ENCODE measurements at places on chromosomes 12 and 14.

GRCh38 chr12:125210104-125210755, 145.0 kb downstream of the AACS start:
- DNase-seq: no peak

DNA sequence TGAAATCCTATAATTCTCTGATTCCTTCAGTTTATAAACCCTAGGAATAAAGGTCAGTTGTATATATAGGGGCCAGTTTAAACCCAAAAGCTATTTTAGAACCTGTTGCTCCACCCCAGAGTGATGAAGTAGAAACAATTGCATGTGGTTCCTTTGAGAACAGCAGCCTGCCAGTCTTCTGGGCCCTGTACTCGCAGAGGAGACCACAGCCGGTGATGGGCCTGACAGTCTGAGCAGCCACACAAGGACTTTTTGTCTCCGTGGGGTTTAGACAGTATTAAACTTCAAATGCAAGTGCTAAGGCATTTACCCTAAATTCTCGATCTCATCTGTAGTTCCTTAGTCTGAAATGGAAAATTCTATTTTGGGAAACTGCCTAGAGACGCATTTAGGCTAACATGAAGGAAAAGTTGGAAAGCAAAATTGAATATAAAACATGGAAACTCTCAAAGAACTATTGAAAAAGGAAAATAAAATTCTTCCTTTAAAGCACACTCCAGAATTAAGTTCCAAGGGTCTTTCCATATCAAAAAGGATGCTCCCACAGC, 80.6 kb downstream of the PRICKLE1 start:
- DNase-seq: no peak

DNA sequence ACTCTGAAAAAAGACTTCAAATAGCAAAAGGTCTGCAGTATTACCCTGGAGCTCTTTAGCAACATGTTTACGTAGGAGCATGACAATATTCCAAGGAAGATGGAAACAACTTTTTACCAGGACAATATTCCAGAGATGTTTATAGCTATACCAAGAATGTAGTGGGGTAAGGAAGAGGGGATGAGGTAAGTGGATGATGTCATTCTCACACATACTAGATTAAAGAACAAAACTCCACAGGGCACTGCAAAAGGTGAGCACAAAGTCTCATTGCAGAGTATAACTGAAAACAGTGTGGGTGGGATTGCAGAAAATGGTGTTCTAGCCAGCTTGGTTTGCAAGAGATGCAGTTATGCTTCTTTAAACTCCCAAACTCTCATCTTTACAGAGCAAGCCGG, 8.4 kb downstream of the CMTM5 start:
- no peak for DNase-seq

DNA sequence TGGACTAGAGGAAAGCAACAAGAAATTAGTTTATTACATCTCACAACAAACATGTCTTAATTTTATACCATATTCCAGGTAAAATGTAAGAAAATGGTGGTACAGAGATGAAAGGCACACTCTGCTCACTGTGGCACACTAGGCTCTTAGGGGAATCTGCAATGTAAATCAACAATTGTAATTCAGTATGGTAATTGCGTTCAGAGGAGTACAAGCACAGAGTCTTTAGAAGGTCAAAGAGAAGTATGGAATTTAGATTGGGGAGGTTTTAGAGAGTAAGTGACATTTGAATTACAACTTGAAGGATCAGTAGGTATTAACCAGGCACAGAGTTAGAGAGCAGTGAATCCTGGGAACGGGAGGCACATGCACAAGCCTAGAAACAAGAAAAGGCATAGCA, 694.0 kb upstream of the USP15 start:
- no peak for DNase-seq

- no peak for DNase-seq
Measured at GRCh38 chr12:41930866-41931437, 213.7 kb downstream of the GXYLT1 start.

GRCh38 chr12:27548301-27549199, 24.5 kb downstream of the PPFIBP1 start:
- DNase-seq: no peak

- no peak for DNase-seq
Measured at GRCh38 chr14:44701563-44702263, 194.6 kb upstream of the FSCB start.

DNA sequence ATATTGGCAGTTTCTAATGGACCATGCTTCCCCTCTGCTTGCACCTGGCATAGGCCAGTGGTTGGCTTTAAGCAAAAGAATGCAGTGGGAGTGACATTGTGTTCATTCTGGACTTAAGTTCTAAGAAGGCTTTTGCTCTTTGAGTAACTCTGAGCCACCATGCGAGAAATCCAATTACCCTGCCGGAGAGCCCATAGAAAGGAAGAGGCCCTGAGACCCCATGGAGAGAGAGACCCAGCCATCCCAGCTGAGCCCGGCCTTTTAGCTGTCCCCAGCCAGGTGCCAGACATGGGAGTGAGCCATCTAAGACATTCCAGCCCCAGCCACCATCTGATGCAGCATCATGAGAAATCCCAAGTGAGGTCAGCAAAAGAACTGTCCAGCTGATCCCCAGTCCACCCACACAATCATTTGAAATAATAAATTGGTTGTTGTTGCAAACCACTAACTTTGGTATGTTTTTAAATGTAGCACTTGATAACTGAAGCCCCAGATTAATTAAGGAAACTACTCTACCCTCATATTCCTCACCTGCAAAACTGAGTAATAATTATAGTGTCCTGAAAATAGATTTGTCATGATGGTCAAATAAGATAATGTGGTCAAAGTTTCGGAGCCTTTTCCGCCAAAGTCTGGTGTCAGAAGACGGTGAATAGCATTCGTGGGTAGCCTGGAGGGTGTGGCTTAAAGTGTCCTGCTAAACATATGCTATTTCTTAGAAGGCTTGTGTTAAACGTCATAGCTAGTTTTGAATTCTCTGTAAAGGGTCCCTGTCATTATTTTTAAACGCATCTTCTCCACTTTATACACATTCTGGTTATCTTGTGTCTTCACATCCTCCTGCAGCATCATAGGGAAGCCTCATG, 166.6 kb upstream of the PELI2 start:
- DNase-seq: no peak

GRCh38 chr12:50458606-50459005, 46.2 kb upstream of the DIP2B start:
- DNase-seq: no peak

- no peak for DNase-seq
Measured at GRCh38 chr12:68469113-68469512, 137.0 kb upstream of the MDM1 start.

- DNase-seq: no peak
Measured at GRCh38 chr14:77970646-77971045, 170.7 kb downstream of the ADCK1 start.

- no peak for DNase-seq
Measured at GRCh38 chr12:78371284-78371683, 493.3 kb upstream of the SYT1 start.

GRCh38 chr14:64636208-64636979, 67.8 kb upstream of the PLEKHG3 start:
- DNase-seq: peak; percentile 58

DNA sequence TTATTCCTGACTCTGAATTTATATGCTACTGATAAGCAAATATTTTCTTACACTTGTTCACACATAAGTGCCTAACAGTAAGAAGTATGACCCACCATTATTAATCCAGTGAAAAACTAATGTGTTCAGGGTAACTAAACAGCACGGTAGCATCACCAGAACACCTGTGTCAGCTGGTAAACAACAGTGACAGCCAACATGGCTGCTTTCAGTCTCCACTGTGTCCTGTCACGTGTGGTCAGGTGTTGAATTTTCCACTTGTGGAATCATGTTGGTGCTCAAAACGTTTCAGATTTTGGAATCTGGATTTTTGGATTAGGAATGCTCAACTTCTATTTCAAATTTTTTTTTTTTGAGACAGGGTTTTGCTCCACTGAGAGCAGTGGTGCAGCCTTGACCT, 14.3 kb upstream of the ATP23 start:
- DNase-seq: no peak

DNA sequence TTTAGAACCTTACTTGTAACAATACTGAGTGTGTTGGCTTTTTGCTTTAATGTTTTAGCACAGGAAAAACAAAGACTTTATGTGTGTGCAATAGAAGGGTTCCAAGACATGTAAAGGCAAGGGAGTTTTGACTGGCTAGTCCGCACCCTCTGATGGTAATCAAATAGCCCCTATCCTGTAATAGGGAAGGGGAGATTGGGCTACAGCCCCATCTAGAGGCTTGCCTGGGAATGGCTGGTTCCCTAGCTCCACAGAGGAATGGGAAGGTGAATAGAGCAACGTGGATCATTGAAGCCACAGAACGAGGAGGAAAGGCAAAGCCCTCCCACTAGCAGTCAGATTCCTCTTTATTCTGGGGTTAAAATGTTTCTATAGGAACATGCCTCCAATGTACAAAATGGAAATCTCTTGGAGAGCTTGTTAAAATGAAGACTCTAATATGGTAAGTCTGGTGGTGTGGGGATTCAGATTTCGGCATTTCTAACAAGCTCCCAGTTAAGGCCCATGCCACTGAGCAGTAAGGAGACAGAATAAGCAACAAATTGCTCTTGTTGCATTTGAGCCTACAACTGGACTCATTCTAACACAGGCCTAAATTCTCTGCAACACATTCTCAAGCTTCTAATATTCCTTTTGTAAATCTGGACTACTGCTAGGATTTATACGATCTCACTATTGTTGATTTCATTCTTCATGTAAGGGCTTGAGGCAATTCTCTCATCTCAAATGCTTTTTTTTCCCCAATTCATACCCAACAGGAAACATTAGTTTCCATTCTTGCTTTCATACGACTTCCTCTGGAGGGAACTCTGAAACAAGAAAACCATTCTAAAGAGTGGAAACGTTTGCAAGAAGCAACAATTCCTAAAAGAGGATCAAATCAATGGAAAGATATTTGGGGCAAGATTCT, 57.1 kb downstream of the NIN start:
- no peak for DNase-seq

DNA sequence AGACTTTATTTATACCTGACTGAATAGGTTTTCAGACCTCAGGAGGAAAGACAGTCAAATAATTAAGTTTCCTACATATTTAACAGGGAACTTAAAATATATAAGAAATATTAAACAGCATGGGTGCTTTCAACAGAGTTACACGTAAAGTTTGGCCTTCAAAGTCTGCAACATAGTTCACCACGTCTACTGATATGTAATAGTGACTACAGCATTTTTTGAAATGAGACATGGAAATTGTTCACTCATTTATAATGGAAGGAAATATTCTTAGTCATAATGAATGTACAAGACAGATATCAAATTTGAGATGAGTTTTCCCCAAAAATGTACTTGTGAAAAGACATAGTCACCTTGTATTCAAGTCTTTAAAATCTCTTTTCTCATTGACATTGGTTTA, 56.7 kb upstream of the KCNMB4 start:
- no peak for DNase-seq

DNA sequence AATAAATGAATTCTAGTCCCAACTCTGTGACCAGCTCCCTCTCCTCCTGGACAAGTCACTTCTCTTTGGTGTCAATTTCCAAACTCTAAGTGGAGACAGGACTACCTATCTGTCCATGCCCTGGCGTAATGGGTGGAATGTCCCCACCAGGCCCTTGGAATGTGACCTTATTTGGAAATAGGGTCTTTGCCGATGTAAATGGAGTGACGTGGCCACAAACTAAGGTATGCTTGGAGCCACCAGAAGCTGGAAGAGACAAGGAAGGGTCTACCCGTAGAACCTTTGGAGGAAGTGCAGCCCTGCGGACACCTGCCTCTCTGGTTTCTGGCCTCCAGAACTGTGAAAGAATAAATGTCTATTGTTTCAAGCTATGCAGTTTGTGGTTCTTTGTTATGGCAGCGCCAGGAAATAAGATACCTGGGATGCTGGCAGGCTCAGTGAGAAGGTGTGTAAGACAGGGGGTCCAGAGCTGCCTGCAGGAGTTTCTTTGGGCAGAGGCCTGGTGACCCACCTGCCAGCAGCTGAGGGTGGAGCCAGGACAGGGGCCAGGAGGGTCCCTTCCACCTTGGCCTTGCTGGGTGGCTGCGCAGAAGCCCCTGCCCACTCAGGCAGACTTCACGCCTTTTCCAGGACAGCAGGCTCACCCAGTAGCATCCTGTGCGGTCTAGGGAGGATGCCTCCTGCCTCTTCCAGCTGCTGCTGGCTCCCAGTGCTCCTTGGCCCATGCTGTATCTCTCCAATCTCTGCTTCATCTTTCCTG, 45.8 kb downstream of the ARL6IP4 start:
- DNase-seq: no peak

GRCh38 chr14:80350707-80351106, 139.4 kb upstream of the DIO2 start:
- no peak for DNase-seq

- DNase-seq: no peak
Measured at GRCh38 chr12:11106288-11106687, 14.2 kb upstream of the TAS2R43 start.

- DNase-seq: no peak
Measured at GRCh38 chr14:105072892-105073719, 7.9 kb upstream of the GPR132 start.

DNA sequence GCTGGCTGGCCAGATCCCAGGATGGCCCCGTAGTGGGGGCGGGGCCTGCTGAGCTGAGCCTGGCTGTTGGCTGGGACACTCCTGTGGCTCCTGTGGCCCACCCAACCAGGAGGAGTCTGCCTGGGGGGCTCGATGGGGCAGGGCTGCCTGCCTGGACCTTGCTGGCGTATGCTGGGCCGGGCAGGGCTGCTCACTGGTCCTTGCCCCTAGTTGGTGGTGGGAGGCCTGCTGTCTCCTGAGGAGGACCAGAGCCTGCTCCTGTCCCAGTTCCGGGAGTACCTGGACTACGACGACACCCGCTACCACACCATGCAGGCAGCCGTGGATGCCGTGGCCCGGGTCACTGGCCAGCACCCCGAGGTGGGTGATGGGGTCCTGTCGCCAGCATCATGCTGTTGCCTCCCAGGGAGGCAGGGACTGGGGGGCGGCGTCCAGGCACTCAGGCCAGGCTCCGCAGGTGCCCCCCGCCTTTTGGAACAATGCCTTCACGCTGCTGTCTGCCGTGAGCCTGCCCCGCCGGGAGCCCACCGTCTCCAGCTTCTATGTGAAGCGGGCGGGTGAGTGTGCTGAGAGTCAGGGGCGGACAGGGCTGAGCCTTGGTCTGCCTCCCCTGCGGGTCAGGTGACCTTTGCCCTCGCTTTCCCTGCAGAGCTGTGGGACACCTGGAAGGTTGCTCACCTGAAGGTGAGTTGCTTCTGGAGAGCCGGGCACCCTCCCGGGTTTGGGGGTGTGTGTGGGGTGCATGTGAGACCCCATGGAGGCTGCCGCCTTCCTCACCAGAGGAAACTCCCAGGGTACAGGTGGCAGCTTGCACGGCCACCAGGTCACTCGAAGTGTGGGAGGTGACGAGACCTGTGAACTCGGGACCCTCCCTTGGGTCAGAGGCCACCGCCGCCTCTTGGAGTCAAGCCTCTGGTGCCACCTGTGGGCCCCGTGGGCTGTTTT, 3.4 kb downstream of the NOC4L start:
- DNase-seq: no peak

All from substantia nigra (tissue), 51 donors.